ENCODE measurements at places on chromosomes 6 and 20.

GRCh38 chr6:38648629-38649028, 8.9 kb upstream of the BTBD9 start:
- no peak for DNase-seq

DNA sequence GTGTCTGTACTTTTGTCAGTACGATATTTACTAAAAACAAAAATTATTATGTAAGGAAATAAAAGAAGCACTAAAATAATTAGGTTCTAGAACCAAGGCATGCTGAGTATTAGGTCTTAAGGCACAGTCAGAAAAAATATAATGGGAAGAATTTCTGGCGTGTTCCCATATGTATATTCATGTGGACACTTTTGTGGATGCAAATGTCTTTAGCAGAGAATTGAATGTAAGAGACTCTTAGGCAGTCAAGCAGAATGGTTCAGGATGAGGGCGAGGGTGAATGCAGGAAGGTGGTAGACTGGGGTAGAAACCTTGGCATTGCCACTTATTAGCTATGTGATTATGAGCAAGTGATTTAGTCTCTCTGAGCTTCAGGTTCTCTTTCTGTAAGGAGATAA, 71.5 kb downstream of the SASH1 start:
- DNase-seq, result no peak

- no peak for DNase-seq
Observed at GRCh38 chr20:60334911-60335310, 376.7 kb downstream of the CDH26 start.

DNA sequence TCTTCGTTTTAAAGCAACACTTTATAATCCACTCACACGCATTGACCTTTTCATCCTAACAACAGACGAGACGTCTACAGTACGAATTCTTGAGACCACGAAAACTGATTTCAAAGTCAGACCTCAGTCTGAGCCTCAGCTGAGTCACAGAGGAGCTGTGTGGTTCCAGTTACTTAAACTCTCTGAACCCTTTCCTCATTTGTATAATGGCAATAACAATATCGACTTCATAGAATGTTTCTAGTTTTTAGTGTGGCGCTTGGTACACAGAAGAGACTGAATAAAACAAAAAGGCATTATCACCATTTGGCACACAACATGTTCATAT, 236.9 kb downstream of the ATXN1 start:
- DNase-seq, result no peak

DNA sequence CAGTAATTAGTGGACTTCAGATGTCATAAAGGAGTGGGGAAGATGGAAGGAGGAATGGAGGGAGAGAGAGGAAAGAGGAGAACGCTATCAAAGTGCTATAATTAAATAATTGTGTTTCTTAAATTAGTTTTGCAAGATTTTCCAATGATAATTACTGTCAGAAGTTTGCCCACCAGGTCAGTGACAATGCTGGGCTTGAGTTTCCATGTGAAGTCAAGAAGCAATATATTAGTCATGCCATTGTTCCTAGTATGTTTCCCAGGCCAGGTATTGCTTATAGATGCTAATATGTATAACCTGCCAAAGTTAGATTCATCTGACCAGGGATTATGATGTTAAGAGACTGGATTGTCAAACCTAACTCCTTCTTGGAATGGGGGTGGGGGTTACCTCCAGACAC, 131.9 kb downstream of the GJA10 start:
- no peak for DNase-seq

DNA sequence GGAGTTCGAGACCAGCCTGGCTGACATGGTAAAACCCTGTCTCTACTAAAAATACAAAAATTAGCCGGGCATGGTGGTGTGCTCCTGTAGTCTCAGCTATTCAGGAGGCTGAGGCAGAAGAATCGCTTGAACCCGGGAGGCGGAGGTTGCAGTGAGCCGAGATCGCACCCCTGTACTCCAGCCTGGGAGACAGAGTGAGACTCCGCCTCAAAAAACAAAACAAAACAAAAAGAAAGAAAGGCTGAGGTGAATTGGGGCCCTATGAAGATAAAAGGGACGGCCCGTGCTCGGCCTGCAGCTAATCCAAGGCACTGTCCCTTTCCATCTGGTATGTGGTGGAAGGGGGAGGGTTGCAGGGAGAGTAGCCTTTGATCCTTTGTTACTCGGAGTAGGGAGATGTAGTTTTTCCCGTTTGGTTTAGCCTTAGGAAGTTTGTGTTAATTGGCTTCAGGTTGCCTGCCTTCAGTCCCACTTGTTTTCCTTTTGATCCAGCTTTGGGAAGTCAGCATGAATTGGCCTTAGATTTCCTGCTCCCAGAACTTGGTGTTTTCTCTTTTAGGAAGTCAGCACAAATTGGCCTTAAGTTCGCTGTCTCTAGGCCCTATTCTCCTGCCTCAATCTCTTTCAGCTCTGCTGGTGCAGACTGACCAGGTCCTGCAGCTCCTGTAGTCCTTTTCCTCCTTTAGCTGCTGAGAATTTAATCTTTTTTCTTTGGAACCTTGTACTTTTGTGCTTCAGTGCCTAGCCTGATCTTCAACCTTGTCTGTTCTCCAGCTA, 36.1 kb upstream of the PAQR8 start:
- no peak for DNase-seq

DNA sequence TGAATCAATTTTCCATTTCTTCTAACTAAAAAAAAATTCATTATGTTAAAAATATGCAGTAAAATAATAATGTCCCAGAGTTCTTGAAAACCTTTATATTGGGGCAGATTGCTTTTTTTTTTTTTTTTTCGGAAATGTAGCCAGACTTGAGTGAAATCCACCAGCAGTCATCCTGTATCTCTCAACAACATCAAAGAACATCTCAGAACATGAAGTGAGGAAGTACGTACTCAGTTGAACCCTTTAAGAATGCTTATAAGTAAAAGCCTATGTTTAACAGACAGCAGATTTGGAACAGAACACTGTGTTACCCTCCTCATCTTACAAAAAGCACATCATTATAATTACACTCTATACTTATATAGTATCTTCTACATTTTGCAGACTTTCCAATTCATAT, 51.0 kb upstream of the SUPT3H start:
- no peak for DNase-seq

DNA sequence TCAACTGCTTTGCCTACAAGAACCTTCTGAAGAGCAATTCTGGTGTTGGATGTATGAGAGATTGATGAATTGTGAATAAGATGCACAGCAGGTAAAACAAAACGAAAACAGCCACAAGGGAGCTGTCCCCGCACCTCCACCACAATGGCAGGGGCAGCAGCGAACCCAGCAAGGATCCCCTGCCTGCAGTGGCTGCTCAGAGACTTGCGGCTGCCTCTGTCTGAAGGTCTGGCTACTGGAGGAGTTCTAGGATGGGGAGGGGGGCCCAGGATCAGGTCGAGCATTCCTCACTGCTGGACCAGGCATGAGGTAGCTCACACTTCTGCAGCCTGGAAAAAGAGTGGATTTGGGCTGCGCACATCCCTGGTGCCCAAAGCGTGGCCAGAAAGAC, 523.5 kb downstream of the CDH26 start:
- no peak for DNase-seq

DNA sequence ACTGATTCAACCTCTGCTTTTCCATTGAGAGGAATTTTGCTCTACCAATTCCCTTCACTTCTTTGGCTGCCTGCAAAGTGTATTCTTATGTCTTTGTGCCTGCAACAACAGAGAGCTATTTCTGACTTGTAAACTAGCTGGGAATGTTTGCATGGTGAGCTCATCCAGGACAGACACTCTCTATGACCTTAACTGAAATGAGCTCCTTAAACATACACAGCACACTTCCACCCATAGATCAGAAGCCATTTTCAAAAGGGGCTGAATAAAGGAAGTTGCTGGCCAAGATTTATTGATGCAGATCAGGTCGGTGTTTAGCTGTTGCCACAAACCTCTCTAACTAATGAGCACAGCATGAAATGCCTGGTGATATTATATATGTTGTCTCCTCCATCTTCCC, 377.7 kb downstream of the BTBD9 start:
- no peak for DNase-seq

DNA sequence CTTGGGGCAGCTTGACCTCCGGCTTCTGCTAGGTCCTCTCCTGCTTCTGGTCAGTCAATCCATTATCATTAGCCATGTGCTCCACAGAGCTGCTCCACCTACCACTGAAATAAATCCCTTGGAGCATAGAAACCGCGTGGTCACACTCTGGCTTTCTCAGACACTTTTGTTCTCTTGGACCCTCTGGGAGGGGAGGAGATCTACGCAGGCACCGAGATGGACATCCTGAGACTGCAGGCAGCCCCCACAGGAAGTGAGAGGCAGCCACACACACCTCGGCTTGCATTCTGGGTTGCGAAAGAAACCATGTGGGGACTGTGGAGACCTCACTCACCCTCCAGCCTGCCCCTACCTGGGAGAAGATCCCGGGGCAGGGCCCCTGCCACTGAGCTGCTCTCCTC, 79.5 kb downstream of the FYN start:
- no peak for DNase-seq

DNA sequence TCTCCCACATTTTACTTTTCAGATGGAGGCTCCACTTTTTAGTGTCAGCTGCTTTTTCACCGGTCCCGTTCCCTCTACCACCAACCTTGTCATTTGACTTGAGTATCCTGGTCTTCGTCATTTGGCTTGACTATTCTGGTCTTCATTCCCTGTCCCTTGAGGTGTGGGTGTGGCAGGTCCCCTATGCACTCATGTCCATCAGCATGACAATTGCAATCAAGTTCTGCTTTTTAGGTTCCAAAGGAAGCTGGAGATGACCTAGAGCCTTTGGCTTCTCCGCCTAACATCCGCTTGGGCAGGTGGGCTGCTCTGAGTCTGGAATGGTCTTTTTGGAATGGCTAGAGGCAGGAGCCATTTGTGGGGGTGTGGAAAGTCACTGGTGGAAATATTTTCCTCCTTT, 99.8 kb upstream of the MLN start:
- no peak for DNase-seq

DNA sequence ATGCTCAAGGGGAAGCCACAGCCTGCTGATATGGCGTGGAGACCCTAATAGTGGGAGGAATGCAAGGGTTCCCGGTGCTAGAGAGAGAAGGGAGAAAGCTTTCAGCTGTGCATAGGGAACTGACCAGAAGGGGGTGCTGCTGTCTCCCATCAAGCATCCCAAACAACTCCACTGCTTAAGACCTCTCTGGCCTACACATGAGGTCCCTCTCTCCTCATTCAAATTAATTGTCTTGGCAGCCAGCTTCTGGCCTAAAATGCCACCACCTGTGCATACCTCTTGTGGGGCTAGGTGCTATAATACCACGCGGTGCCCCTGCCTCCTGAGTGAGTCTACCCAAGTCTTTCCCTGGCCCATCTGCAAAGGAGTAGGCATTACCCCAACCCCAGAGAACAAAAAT, 14.5 kb downstream of the ADISSP start:
- no peak for DNase-seq

DNA sequence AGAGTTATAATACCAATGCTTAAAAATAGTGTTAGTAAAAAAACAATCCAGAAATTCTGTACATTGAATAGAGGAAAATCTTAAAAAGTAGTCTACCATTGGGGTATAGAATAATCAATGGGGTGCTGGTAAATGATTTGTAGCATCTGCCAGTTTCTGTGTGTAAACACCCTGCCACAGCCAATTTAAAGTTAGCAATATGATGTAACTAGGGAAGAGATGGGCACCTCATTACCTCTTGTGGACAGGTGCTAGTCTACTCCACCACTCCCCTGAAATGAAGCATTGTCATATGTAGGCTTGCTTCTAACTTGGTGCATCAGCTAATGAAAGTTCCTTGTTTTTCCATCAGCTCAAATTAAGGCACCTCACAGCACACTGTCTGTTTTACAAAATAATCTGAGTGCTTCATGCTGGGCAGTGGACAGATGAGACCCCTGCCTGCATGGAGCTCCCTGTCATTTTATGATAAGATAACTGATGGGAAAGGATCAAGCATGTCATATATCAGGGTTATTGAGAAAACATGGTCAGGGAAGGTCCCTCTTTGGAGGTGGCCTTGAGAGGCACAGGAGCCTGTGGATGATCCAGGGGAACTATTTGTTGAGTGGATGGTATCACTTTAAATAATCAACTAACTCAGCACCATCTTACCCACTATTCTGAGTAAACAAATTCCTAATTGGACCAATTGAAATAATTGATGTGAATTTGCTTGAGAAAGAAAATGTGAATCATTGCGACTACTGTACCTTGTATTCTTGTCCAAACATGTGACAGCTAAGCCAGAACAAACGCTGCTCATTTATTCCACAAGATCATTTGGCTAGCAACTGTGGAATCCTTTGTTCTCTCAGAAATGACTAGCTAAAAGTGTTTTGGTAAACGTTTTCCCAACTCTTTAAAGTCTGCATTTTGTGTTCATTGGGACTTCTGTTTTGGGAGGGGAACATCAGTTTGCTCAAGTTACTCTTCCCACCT, 45.9 kb upstream of the CSE1L start:
- DNase-seq, result no peak

GRCh38 chr20:63546256-63546955, 1.1 kb downstream of the SRMS start:
- no peak for DNase-seq

Measured in lower lobe of right lung (tissue), 2 donors.